Small intestine (tissue), 16 donors: ENCODE measurements at places on chromosomes 13 and 19. TPM values are rescaled to one million over a fixed set of nuclear protein-coding genes. Genes with fewer than 3 reads are reported as not detected.

GRCh38 chr13:73967397-73968165 lies 166.6 kb downstream of the KLF12 start:
- DNase-seq, result no peak
- no peaks in the 10 kb centered on the region for H3K36me3 ChIP-seq
- H3K27ac ChIP-seq, result no peak overlapping the region
- H3K27me3 ChIP-seq, result no peaks in the 10 kb centered on the region
- no peak overlapping the region for H3K4me3 ChIP-seq

DNA sequence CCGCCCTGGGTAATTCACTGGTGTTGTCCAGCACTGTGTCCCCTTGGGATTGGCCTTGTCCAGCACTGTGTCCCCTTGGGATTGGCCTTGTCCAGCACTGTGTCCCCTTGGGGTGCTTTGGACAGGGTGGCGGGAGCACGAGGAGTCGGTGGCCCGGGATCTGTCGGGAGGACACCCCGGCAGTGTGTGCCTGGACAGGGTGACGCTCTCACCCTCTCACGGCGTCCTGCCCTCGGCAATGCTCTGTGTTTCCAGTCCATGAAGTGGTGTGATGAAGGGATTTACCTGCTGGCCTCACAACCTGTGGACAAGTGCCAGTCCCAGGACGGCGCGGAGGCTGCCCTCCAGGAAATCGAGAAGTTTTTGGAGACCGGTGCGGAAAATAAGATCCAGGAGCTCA lies 29.9 kb upstream of the F7 start:
- no peaks in the 10 kb centered on the region for H3K4me1 ChIP-seq
- no peak overlapping the region for H3K27ac ChIP-seq
- no peaks in the 10 kb centered on the region for H3K27me3 ChIP-seq
- H3K36me3 ChIP-seq, result no peaks in the 10 kb centered on the region

DNA sequence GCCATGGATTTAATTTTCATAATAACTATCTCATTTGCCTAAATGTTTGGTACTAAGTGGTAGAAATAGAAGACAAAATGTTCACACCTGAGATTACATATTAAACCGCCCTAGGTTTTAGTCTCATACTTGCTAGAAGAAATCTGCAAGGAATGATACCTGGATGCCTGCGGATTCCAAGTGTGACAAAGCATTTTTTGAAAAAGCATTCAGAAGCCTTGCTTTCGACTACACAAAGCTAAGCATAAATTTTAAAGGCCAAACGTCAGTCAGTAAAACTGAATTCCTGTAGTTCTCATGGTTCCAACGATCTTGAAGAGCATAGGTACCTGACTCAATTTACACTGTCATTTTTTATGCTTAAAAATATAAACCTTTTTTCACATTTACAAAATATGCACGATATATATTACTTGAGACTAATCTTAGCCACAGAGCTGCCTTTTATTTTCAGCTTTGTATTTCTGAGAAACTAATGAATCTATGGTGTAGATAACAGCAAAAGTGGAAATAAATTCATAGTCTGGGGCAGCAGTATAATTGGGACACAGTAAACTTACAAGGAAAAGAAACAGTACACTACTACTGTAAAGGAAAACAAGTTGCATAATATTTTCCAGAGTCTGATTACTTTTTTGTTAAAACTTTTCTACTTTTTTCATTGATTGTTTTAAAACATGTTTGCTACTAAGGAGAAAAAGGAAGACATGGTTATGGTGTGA lies 1.2 kb upstream of the LRRC63 start:
- no peaks in the 10 kb centered on the region for H3K4me1 ChIP-seq
- H3K36me3 ChIP-seq, result no peaks in the 10 kb centered on the region
- no peak overlapping the region for H3K4me3 ChIP-seq
- no peak overlapping the region for H3K27ac ChIP-seq
- DNase-seq, result no peak

GRCh38 chr19:40149501-40149900 lies 41.7 kb upstream of the MAP3K10 start:
- no peaks in the 10 kb centered on the region for H3K4me1 ChIP-seq
- DNase-seq, result no peak
- peaks cover 2% of the 10 kb centered on the region for H3K27me3 ChIP-seq

- peak within 1 kb of the TSS; percentile 97 for H3K4me3 ChIP-seq
- no peaks in the 10 kb centered on the region for H3K27me3 ChIP-seq
- DNase-seq, result peak; percentile 38
These were observed at the start of gene KHSRP for GRCh38 chr19:6424195-6424938. KHSRP (minus strand) TSS chr19:6424811; CDS start chr19:6424701, 110 bp downstream.

- H3K4me1 ChIP-seq, result no peaks in the 10 kb centered on the region
- no peaks in the 10 kb centered on the region for H3K27me3 ChIP-seq
- no peak overlapping the region for H3K4me3 ChIP-seq
- no peak overlapping the region for H3K27ac ChIP-seq
- H3K36me3 ChIP-seq, result no peaks in the 10 kb centered on the region
These were observed 139.3 kb downstream of the ENOX1 start for GRCh38 chr13:43647471-43647870.

- DNase-seq, result peak; percentile 9
- H3K27me3 ChIP-seq, result no peaks in the 10 kb centered on the region
- no peaks in the 10 kb centered on the region for H3K4me1 ChIP-seq
These were observed 1333.1 kb downstream of the EFNB2 start for GRCh38 chr13:105202354-105202753.

- no peaks in the 10 kb centered on the region for H3K27me3 ChIP-seq
- no peak overlapping the region for H3K4me3 ChIP-seq
- no peaks in the 10 kb centered on the region for H3K4me1 ChIP-seq
- DNase-seq, result no peak
- H3K27ac ChIP-seq, result no peak overlapping the region
These were observed 125.2 kb downstream of the KDM4B start for GRCh38 chr19:5093948-5094718.

GRCh38 chr13:100751826-100752225 lies 77.2 kb upstream of the TMTC4 start:
- H3K4me1 ChIP-seq, result no peaks in the 10 kb centered on the region
- no peaks in the 10 kb centered on the region for H3K27me3 ChIP-seq
- no peak overlapping the region for H3K27ac ChIP-seq
- H3K36me3 ChIP-seq, result no peaks in the 10 kb centered on the region
- no peak overlapping the region for H3K4me3 ChIP-seq
- DNase-seq, result no peak

DNA sequence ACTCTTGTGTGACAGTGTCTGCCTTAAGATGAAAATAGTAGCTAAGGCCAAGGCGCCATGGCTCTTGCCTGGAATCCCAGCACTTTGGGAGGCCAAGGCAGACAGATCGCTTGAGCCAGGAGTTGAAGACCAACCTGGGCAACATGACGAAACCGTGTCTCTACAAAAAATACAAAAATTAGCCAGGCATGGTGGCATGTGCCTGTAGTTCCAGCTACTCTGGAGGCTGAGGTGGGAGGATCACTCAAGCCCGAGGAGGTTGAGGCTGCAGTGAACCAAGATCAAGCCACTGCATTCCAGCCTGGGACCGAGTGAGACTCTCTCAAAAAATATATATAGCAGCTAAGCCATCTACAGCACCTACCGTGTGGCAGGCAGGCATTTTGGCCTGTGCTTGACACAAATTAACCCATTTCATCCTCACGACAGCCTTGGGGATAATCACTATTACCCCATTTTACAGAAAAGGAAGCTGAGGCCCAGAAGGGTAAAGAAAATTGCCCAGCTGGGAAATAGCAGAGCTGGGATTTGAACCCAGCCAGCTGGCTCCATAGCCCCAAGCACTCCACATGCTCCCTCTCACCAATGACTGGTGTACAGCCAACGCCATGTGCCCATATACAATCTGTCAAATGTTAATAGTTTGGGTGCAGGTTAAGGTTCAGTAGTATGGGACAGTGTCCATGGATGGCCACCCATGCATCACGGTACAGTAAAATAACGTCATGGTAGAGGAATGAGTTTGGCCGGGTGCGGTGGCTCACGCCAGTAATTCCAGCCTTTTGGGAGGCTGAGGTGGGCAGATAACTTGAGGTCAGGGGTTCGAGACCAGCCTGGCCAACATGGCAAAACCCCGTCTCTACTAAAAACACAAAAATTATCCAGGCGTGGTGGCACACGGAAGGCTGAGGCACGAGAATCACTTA lies 3.1 kb downstream of the SLC1A5 start:
- no peaks in the 10 kb centered on the region for H3K4me1 ChIP-seq
- H3K27me3 ChIP-seq, result no peaks in the 10 kb centered on the region
- H3K36me3 ChIP-seq, result peaks cover 15% of the 10 kb centered on the region
- peak overlapping the region; percentile 95 for H3K4me3 ChIP-seq
- peak overlapping the region; percentile 82 for H3K27ac ChIP-seq
- DNase-seq, result no peak

GRCh38 chr13:85825454-85825853 lies 26.2 kb upstream of the SLITRK6 start:
- no peak overlapping the region for H3K4me3 ChIP-seq
- H3K4me1 ChIP-seq, result no peaks in the 10 kb centered on the region
- DNase-seq, result no peak
- no peaks in the 10 kb centered on the region for H3K27me3 ChIP-seq

GRCh38 chr13:20567881-20568528 lies 1.0 kb downstream of the IFT88 start:
- H3K36me3 ChIP-seq, result no peaks in the 10 kb centered on the region
- no peaks in the 10 kb centered on the region for H3K4me1 ChIP-seq
- no peak for DNase-seq
- H3K4me3 ChIP-seq, result peak overlapping the region; percentile 58
- H3K27me3 ChIP-seq, result no peaks in the 10 kb centered on the region
- peak overlapping the region; percentile 96 for H3K27ac ChIP-seq

DNA sequence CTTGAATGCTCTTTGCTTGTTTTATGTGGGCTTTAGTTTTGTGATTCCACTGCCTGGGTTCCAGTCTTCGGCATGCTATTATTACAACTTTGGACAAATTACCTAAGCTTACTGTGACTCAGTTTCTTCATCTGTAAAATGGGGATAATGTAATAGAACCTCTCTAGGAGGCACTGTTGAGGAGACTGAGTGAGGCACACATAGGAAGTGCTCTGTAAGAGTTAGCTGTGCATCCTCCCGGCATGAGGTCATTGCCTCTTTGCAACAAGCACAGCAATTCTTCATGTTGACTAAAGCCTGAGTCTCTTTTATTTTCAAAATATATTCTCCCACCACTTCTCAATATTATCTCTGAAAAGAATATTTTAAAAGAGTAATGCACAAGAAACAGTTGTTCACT lies 227.4 kb downstream of the DLEU7 start:
- H3K4me1 ChIP-seq, result peaks cover 2% of the 10 kb centered on the region
- no peak for DNase-seq
- H3K27ac ChIP-seq, result no peak overlapping the region
- H3K27me3 ChIP-seq, result no peaks in the 10 kb centered on the region
- no peaks in the 10 kb centered on the region for H3K36me3 ChIP-seq

- H3K27me3 ChIP-seq, result no peaks in the 10 kb centered on the region
- H3K36me3 ChIP-seq, result peaks cover 3% of the 10 kb centered on the region
- H3K4me3 ChIP-seq, result no peak overlapping the region
- DNase-seq, result peak; percentile 25
These were observed 134.0 kb downstream of the TBC1D4 start for GRCh38 chr13:75347925-75348324.

GRCh38 chr19:27746691-27747380 lies 1466.1 kb downstream of the UQCRFS1 start:
- H3K4me3 ChIP-seq, result no peak overlapping the region
- H3K27ac ChIP-seq, result no peak overlapping the region
- H3K4me1 ChIP-seq, result no peaks in the 10 kb centered on the region
- peaks cover 4% of the 10 kb centered on the region for H3K36me3 ChIP-seq

GRCh38 chr13:30972888-30973377 lies 40.5 kb downstream of the TEX26 start:
- no peak for DNase-seq
- no peak overlapping the region for H3K4me3 ChIP-seq
- no peaks in the 10 kb centered on the region for H3K4me1 ChIP-seq
- H3K36me3 ChIP-seq, result no peaks in the 10 kb centered on the region
- no peaks in the 10 kb centered on the region for H3K27me3 ChIP-seq

GRCh38 chr13:21055016-21055415 lies 6.4 kb downstream of the LATS2 start:
- peaks cover 2% of the 10 kb centered on the region for H3K36me3 ChIP-seq
- H3K27me3 ChIP-seq, result peaks cover 5% of the 10 kb centered on the region
- H3K4me3 ChIP-seq, result no peak overlapping the region
- no peak overlapping the region for H3K27ac ChIP-seq

DNA sequence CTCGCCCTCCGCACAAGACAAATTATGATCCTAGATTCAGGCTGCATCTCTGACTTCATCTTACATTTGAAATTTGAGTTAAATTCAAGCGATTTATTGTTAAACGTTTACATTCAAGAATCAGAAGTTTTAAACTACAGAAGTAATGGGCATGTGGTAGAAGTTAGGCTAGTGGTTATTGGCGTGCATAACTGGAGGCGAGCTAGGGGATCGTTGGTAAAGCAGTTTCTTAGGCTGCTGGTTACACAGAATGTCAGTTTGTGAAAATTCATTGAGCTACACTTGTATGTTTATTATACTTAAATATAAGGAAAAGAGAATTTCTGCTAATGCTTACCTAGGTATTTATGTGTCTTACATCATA lies 733 bp upstream of the CDX2 start:
- no peak for DNase-seq
- H3K4me3 ChIP-seq, result no peak overlapping the region
- H3K27me3 ChIP-seq, result peaks cover 50% of the 10 kb centered on the region
- no peaks in the 10 kb centered on the region for H3K36me3 ChIP-seq

DNA sequence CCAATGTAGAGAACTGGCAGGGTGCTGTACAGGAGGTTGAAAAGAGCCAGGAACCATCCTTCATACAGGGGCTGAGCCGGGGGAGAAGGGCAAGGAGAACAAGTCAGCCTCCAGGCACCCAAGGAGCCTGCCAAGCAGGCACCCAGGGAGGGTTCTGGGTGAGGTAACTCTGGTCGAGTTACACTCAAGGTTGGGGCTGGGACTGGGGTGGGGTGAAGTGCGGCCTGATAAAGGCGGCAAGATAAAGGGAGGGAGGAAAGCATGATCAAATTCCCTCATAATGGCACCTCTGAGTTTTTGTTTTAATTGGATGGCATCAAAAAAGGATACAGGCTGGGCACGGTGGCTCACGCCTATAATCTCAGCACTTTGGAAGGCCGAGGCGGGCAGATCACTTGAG lies 25.0 kb downstream of the ATP8B3 start:
- H3K27me3 ChIP-seq, result peaks cover 8% of the 10 kb centered on the region
- H3K27ac ChIP-seq, result no peak overlapping the region
- DNase-seq, result peak; percentile 51
- H3K36me3 ChIP-seq, result no peaks in the 10 kb centered on the region
- H3K4me3 ChIP-seq, result no peak overlapping the region

Gene FZR1
- polyA plus RNA-seq, result 29.5 TPM

Gene ANGPTL4
- polyA plus RNA-seq, result 1.0 TPM

Gene ADGRE3
- 0.03 TPM for polyA plus RNA-seq

Gene S1PR5
- polyA plus RNA-seq, result not detected

Gene IL12RB1
- polyA plus RNA-seq, result 0.81 TPM

Gene SPRED3
- 2.7 TPM for polyA plus RNA-seq

Gene TRAPPC2B
- polyA plus RNA-seq, result 14.1 TPM

Gene ANGPTL8
- polyA plus RNA-seq, result 13.0 TPM
